ENCODE measurements at places on chromosomes 7 and 10.

DNA sequence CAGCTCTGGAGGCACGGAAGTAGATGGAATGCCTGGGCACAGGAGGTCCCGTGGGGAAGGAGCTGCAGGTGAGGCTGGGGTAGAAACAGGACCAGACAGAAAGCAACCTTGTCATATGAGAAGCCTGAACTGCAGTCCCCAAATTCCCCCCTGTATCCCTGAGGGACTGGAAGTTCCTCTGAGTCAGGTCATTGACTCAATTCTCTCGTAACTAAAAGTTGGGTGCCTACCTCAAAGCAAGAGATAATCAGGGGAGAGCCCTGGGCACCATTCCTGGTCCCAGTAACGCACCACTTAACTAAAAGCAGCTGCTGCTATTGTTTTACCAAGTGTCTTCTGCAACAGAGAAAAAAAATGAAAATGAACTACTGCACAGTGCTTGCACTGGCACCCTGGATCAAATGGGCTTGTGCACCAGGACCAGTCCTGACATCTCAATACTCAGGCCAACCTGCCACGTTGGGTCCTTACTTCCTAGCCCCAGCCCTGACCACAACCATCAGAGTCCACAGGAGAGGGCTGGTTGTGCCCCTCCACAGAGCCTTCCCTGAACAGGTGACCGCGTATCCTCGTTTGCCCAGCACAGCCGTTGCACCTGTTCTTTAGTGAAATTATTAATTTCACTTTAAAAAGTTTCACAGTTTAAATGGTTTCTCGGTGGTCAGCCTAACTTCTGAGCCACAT, 79.3 kb downstream of the GRID1 start:
- DNase-seq = no peak

DNA sequence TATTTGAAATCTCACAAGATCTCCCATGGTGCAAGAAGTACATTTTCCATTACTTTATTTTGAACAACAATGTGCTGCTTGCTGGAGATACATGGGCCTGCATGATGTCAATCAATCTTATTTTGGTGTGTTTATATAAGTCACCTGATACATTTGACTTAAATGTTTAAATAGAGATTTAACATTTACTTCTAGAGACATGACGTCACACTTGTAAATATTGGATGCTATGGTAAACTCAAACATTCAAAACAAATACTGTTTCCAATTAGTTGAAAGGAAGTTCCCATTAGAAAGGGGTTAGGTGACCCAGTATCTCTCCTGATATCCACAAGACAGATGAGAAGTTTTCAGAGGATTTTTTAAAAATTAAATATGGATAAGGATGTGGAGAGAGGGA, 214.5 kb downstream of the NSUN6 start:
- DNase-seq = no peak

DNA sequence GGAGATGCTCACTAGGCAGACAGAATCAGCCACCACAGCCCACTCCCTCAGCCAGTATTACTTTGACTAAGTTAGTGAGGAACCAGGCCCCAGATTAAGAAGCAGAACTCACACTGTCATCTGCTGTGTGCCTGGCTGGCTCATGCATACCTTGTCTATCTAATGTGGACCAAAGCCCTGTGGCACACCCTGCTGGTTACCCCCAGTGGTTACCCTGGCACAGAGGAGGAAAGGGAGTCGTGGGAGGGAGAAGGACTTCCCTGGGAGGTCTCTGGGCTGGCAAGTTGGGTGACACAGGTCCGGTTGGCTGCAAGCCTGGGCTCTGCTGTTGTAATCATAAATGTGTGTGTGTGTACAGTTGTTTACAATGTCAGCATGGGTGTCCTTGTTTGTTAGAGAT, 7.5 kb upstream of the SH2D4B start:
- peak; percentile 23 for DNase-seq

- no peak for DNase-seq
These were observed at the start of gene ADRB1 for GRCh38 chr10:114043532-114044246. Gene ADRB1 (plus strand): TSS chr10:114043866. CDS start chr10:114044133, 267 bp downstream.

DNA sequence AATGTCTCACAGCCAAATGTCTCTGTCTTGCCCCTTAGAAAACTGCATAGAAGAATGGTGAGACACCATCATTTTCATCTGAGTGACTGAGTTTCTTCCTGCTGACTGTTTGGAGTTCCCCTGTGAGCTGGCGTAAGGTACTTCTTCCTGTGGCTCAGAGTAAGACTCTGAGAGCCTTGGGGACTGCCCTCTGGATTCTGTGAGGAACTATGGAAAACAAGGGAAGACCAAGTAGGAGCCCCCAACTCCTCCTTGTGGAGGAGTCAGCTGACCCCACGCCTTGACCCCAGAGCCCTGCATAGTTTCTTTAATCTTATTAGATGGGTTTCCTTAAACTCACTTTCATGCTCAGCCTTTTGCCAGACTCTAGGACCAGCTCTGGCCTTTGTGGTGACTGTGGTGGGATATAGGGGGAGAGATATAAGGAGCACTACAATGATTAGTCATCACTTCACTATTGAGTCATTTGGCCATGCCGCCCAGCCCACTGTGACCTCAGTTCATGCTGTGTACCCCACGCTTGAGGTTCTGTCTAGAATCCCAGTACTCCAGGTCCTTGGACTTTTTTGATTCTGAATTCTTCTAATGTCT, 51.8 kb upstream of the FAM133B start:
- DNase-seq = no peak

DNA sequence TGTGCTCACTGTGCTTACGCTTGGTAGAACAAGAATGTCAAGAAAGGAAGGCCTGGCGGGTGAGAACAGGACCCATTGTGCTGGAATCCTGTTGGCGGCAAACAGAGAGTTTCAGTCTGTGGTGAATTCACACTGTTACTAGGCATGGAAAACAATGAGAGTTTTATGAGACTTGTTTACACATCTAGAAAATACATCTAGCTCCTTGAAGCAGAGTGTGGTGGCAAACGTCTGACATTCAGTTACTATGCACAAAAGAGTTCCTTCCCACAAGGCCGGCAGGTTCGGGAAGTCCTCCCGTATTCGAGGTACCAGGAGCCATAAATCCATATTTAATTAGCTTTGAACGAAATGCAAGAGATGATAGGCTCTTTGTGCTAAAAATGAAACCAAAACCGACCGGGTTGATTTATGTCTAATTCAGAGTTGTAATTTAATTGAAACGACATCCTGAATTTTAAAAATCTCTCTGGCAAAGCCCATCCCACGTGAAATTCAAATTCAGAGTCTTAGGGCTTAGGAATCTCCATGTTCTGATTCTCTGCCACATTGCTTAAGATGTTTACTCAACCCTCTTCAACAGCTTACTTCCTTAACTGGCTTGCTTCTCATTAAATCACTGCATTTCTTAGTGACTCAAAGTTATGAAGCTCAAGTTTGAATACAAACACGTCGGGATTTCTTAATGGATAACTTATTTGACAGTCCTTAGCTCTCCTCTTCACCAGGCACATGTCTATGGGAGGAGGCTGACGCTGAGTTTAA, 299.9 kb upstream of the PITRM1 start:
- DNase-seq = no peak

DNA sequence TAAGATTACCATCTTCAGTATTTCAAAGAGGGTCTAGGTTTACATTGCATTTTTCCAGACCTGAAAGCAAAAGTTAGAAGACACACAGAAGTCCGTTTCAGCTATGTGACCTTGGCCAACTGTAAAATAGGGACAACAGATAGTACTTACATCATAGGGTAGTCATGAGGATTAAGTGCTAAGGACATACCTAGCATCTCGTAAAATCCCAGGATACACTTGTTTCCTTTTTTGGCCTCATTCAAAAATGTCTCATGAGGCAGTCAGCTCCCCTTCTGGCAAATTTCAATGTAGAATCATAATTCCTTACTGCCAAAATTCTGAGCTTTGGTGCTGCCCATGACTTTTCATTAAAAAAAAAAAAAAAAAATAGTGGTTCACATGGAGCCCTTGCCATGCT, 6.4 kb upstream of the DUSP5 start:
- DNase-seq = no peak

DNA sequence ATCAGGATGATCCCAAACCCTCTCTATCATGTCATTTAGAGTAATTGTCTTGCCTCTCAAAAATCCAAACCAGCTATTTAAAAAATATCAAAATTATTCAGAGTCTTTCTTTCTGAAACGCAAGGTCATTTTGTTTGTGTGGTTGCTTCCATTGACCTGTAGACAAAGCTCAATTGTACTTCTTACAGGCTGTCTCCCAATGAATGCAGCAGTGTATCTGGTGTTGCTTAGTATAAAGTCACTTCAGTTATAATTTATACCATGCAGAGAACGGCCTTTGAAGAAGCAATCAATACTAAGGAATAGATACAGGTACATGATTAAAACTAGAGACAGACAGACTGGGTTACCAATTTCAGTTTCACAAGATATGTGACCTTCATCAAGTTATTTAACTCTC, 80.9 kb downstream of the DOCK4 start:
- DNase-seq = no peak

- no peak for DNase-seq
These were observed 43.4 kb upstream of the AGBL3 start for GRCh38 chr7:134942690-134943466.
